PC-3 (cell line): ENCODE measurements at places on chromosomes 7 and 10.
A peak's percentile ranks its signal among the peaks of the same experiment; 100 is the strongest.

- DNase-seq, result peak; percentile 65
Measured at GRCh38 chr10:120948889-120949608, 97.9 kb downstream of the WDR11 start.

DNA sequence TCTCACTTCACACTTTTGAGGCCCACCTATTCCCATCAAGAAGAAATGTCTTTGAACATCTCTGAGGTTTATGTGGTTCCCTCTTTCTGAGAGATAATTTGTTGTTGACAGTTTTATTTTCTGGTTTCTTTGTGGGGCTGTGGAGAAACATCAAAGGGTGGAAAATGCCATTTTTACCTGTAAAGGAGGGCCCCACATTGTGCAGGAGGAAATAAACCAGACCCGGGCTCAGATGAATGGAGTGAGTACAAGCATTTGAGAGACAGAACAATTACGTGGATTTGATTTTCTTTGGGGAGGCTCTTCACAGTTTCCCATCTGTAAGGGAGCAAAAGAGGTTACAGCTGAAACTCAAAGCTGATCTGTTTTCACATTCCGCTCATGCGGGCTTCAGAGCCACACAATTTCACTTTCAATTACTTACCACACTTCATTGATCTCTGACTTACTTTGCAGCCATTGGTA is 29.8 kb downstream of the ITPRIP start:
- no peak for DNase-seq

DNA sequence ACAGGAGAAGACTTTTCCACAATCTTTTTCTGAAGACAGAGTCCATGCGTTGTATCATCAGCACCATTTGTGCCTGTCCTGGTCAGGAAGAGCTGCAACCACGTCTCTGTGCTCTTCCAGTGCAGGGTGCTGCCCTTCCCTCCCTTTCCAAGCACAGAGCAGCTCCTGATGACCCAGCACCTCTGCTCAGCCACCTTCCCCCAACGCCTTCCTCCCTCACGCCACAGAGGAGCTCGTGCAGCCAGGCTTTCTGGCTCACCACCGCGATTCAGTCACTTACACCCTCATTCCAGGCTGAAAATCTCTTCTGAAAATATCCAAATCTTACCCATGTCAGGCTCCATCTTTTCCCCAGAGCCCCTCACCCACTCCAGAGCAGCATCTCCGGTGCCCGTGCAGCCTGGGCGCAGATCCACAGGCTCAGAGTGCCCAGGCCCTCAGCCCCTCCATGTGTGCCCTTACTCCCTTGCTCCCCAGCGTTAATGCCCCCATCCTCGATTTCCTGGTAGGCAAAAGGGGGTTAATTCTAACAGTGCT is 181.5 kb downstream of the DIP2C start:
- DNase-seq, result no peak

- peak; percentile 84 for DNase-seq
Measured at GRCh38 chr7:139774376-139774775, 3.4 kb downstream of the HIPK2 start.

GRCh38 chr7:152896217-152896616 is 136.7 kb downstream of the ACTR3B start:
- no peak for DNase-seq

DNA sequence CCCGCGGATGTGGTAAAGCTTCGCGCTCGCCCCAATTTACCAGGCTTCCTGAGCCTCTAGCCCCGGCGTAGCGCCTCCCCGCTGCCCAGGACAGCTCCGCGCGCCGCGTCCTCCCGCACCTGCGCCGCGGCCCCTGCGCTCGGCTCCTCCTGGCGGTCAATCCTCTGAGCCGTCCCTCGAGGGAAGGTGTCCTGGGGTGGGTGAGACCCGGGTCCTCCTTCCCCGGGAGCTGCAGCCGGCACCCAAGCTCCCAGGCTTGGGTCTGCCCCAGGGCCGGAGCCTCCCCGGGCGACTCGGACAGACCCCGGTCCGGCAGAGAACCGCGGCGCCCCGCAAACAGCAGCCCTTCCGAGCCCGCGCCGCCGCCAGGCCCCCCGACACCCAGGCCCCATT is 512 bp downstream of the OSBPL3 start:
- DNase-seq, result peak; percentile 66

GRCh38 chr10:86347856-86348255 is 18.7 kb downstream of the GRID1 start:
- no peak for DNase-seq

GRCh38 chr10:101216207-101217043 is 12.8 kb downstream of the LBX1 start:
- DNase-seq, result no peak

DNA sequence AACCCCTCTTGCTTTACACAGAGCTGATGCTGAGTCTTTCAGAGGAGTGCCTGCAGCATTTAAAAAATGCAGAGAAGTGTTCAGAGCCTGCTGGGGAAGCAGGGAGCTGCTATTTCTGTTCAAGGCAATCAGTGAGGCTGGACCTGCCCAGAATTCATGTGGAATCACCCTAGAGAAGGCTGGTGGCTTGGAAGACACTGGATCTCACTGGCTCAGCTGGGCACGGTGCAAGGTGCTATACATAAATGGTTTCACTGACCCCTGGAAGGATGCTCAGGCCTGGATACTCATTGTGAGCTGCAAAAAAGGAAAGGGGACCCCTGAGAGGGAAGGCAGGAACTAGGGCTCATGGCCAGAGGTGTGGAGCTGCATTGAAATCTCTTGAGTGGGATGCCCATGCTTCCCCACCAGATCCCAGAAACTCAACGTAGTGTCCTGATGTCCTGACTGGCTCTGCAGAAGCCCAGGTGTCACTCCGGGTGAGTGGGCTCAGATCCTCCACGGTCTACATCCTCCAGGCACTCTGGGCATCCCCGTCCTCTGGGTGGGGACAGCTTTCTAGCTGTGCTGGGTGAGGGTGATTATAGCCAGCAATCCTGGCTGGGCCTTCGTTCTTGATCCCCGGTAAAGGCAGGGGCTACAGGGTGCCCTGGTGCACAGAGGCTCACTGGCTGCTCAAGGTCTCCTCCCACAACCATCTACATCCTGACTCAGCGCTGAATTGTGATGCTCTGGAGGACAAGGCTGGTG is 77.2 kb upstream of the TNS3 start:
- DNase-seq, result no peak

- DNase-seq, result no peak
Measured at GRCh38 chr10:43866712-43867111, 218.0 kb upstream of the ZNF32 start.

DNA sequence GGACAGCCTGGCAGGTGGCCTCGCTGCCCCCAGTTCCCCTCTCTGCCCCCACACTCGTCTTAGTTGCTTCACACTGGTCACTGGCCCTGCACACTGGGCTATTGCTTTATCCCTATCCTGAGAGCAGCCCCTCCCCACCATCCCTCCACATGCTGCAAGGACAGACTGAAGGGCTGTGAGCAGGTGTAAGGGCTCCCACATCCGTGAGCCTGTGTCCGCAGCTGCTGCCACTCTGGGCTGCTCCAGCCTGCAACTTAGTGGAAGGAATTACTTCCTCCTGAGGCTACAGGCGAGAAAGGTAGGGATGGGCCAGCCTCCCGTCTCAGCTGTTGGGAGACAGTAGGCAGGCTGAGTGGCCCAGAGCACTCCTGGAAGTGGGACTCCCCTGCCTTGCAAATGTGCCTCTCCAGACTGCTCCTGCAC is 3.8 kb downstream of the RARRES2 start:
- no peak for DNase-seq

- no peak for DNase-seq
Measured at GRCh38 chr7:38929460-38930171, 20.6 kb upstream of the VPS41 start.

GRCh38 chr10:10591715-10592341 is 425.8 kb upstream of the CELF2 start:
- DNase-seq, result no peak

GRCh38 chr7:50151001-50151400 is 58.0 kb upstream of the ZPBP start:
- DNase-seq, result no peak

- peak; percentile 69 for DNase-seq
Measured at GRCh38 chr7:138564365-138564764, 104.3 kb downstream of the TRIM24 start.

DNA sequence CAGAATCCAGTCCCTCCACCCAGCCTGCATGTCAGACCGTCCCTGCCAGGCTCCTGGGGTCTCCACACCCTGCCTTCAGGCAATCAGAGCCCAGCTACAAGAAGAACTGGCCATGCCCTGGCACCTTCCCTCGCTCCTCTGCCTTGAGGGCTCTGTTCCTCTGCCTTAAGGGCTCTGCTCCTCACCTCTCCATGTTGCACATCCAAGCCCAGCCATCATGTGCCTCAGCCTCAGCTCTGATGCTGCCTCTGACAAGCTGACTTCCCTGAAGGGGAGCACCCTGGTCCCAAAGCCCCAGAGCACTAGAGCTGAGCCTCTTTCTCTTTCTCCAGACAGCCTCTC is 50.3 kb upstream of the ANTXRL start:
- DNase-seq, result no peak

DNA sequence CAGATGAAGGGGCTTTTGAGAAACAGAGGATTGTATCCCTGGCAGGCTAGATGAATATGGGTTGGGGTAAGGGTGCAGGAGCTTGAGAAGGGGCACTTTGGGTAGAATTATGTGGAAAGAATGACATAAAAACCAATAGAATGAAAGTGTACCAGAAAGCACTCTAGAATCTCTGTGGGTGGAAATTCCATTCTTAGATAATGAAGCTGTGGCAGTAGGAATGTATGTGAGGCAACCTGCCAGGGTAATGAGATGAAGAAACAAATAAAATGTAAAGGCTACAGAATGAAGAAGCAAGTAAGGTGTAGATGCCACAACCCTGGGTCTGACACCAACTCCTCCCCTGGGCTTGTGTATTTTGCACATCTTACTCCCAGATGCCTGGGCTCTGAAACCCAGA is 16.8 kb downstream of the NOBOX start:
- DNase-seq, result no peak

- no peak for DNase-seq
Measured at GRCh38 chr7:47570649-47571050, 11.3 kb downstream of the TNS3 start.

GRCh38 chr10:125482108-125482507 is 200.9 kb downstream of the TEX36 start:
- no peak for DNase-seq

- DNase-seq, result peak; percentile 11
Measured at GRCh38 chr7:91771921-91772815, 108.3 kb downstream of the MTERF1 start.

DNA sequence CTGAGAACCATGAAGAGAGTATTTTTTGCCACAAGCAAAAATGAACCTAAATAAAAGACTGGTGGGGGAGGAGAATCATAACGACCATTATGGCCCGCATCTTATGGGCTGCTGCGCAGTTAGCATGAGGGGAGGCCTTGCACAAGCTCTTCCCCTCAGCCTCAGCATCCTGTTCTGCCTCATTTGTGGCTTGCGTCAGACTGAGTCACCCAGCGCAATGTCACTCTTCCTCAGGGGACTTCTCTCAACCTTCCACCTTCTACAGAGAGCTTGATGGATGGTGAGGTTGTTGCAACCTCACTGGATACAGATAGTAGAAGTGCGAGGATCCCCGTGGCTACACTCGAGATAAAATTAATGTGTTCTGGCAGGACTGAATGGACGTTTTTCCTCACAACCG is 16.8 kb upstream of the GPR15LG start:
- DNase-seq, result no peak

- DNase-seq, result no peak
Measured at GRCh38 chr10:132477066-132477397, 60.6 kb upstream of the INPP5A start.

- peak; percentile 93 for DNase-seq
Measured at GRCh38 chr7:29035044-29035740, 77.1 kb upstream of the TRIL start.

DNA sequence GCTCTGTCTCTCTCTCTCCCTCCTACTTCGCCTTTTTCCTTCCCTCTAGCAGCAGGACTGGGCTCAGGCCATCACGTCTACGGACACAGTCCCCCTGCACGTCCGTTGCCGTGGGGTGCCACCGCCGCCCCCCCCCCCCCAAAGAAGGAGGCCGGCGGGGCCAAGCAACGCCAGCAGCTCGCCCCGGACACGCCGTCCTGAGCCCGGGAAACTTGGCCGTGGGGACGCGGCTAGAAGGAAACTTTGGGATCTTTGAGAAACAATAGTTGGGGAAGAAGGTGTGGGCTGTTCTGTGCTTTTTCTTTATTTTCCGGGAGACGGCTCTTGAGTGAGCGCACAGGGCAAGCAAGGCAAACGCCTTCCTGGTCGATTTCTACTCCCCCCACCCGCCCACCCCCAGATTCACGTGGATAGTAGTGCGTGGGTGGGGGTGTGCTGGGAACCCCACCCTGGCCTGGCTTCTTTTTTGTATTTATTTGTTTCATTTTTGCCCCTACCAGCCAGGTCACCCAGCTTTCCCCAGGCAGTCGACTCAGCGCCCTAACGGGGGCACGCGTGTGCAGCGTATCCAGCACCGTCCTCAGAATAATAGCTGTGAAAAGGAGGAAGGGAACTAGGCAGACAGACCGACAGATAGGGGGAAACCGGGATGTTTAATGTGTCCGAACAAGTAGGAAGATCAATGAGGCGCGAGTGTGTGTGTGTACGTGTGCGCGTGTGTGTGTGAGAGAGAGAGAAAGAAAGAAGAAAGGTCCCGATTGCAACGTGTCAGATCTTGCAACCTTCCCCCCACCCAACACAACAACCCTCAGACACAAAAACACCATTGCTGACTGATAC is 1.4 kb downstream of the MXI1 start:
- DNase-seq, result peak; percentile 27

DNA sequence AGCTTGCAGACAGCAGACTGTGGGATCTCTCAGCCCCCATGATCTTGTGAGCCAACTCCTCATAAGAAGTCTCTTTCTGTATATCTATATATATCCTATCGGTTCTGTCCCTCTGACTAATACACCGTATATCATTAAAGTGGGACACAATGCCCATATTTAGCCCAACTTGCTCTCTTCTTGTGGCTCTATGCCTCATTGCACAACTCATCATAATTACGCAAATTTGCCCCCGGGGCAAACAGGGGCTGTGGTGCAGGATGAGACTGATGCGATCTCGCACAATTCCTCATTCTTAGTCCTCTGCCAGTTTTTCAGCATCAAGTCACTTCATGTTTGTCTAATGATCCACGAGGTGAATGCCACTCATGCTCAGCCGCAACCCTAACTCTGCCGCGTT is 183.2 kb downstream of the PRPF18 start:
- DNase-seq, result peak; percentile 83

DNA sequence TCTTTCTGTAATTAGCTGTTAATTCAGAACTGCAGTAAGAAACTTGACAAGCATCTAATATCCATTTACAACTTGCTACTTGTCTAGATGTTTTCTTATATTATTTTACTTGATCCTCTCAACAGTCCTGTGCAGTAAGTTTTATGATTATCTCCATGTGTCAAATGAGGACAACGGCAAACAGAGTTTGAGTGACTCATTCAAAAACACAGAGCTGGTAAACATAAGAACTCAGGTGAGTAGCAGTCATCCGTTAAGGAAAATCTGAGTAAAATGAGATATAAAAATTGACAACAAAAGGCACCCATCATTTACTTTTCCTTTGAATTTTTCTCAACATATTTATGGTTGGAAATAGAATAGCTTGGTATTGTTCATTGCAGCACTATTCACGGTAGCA is 19.0 kb upstream of the TARP start:
- DNase-seq, result peak; percentile 28
